ENCODE measurements at places on chromosomes 2 and 18.

DNA sequence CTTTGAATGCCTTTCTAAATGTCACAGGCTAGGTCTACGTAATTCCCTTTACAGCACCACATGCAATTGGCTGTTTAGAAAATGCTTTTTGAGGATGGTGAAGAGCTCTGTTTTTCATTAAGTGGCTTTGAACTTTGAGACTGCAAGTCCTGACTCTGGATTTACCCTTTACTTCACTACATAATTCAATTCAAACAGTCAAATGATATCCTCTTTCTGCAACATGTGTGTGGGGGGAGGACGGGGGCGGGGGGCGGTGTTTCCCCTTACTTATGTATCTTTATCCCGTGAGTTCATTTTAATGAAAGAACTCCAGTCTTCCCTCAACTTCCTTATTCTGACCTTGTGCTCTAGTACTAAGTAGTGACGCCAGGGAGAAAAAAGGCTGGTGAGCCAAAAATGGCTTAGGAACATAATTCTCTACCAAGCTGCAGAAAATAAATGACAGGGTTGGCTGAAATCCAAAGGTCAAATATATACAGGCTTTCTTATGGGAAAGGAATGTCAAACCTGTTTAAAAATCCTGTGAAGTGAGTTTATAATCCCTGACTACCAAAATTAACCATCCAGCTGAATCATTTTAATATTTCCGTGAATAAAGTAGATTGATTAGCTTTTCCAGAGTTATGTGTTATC, 119.6 kb downstream of the SLC8A1 start:
- no peak for DNase-seq

DNA sequence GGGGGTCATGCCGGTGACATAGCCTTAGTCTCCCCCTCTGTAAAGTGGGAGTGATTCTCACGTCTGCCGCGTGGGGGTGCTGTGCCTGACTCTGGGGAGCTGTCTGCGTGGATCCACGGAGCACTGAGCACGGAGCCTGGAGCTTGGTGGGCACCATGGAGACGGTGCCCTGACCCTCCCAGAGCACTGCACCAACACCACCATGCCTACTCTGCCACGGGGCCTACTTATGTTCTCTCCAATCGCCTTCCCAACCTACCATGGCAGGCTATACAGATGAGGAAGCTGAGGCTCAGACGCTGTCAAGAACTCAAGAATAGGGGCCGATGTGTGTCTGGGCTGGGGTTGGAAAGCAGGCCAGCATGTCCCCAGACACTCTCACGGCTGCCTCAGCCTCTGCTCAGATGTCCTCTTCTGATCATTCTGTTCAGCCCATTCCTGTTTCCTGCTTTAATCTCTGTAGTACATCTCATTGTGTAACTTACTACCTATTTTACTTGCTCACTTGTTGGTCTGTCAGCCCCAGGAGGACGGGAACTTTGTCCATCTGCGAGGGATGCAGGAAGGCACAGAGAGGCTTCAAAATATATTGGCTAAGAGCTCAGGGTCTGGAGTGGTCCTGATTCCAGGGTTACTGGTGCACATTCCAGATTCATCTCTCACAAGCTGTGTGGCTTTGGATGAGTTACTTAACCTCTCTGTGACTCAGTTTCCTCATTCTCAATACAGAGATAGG, 168.1 kb upstream of the HS6ST1 start:
- no peak for DNase-seq

GRCh38 chr18:13256444-13257305, 38.1 kb downstream of the LDLRAD4 start:
- DNase-seq = no peak

DNA sequence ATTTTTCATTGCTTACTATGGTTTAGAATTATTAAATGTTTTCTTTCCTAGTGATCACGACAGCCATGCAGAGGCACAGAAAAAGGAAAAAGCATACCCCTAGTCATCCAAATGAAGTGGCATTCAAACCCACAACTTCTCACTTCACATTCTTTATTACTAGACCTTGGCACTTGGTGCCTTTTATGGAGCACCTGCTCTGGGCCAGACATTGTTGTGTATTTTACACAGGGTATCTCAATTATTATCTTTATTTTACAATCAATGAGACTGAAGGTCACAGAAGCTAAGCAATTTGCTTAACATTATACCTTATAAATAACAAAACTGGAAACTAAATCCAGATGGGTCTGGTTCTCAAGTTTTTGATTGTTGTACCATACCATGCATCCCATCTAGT, 235.3 kb downstream of the LRATD1 start:
- no peak for DNase-seq

- no peak for DNase-seq
These were observed 34.4 kb downstream of the MAP2 start for GRCh38 chr2:209458008-209458979.

GRCh38 chr2:20595439-20596192, 55.3 kb downstream of the HS1BP3 start:
- no peak for DNase-seq

- no peak for DNase-seq
These were observed 48.0 kb upstream of the MGAT4A start for GRCh38 chr2:98778741-98779483.

GRCh38 chr2:174788291-174788929, 24.1 kb upstream of the CHRNA1 start:
- DNase-seq = no peak

- DNase-seq = no peak
These were observed 49.5 kb downstream of the ANTXR1 start for GRCh38 chr2:69062307-69062962.

DNA sequence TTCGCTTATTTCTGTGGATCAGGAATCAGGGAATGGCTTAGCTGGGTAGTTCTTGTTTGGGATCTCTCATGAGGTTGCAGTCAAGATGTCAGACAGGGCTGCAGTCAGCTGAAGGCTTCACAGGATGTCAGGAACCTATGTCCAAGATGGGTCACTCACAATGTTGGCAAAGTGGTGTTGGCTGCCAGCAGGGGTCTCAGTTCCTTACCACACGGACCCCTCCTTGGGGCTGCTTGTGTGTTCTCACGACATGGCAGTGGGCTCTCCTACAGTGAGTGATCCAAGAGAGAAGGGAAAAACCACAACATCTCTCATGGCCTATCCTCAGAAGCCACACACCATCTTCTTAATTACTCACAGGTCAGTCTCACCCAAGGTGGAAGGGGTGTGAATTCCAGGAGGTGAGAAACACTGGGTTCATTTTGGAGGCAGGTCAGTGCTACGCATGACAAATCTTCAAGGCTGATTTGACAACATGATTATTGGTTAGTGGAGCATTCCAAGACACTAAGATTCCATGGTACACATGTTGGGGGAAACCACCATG, 1.3 kb upstream of the ANTXR1 start:
- no peak for DNase-seq

DNA sequence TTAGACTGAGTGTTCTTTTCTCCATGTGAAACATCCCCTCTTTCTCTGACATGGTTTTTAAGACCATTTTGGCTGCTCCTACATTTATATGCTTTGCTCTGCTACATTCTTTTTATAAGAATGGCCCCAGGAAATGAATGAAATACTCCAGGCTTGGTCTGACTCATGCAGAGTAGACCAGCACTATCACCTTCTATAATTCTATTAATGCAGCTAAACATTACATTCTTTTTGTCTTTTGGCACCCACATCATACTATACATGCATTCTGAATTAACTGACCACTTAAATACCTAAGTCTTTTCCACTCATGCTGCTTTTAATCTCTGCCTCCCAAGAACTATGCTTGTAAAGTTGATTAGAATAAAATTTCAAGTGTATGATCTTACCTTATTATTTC, 94.1 kb downstream of the AAK1 start:
- no peak for DNase-seq

DNA sequence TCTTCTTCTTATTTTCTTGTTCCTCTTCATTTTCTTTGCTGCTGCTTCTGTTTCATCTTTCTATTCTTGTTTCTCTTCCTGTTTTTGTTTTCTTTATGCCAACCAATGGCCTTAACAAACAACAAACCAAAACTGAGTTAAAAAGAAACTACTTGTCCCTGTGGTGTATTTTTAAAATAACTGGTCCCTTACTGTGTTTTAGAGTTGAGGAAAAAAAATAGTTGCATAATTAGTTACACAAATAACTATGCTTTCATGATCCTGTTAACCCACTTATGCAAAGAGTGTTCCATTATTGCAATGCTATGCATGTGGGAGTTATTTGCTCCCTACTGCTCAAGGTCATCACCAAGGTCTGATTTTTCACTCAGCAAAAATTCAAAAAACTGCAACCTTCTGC, 39.5 kb upstream of the IMP4 start:
- DNase-seq = no peak

- no peak for DNase-seq
These were observed 36.9 kb upstream of the NT5C1B start for GRCh38 chr2:18626256-18626668.

GRCh38 chr18:11175266-11175979, 26.1 kb upstream of the PIEZO2 start:
- no peak for DNase-seq

- no peak for DNase-seq
These were observed 91.0 kb downstream of the EPB41L5 start for GRCh38 chr2:120103723-120104467.

DNA sequence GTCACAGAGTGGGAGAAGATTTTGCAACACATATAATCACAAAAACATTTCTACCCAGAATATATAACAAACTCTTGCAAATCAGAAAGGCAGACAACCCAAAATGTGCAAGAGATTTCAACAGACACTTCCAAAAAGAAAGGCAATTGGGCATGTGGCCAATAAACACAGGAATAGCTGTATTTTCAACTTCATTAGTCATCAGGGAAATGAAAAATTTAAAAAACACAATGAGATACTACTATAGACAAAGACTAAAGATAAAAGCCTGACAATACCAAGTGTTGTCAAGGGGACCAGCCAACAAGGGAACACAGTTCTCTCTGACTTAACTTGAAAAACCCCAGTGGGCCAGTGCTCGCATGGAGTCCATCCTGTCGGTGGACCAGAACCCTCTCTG, 40.5 kb downstream of the MTHFD2 start:
- no peak for DNase-seq

- no peak for DNase-seq
These were observed 111.1 kb upstream of the B3GNT2 start for GRCh38 chr2:62084801-62085200.

- no peak for DNase-seq
These were observed 114.3 kb upstream of the MGAT5 start for GRCh38 chr2:134139611-134140010.

GRCh38 chr2:8003462-8004075, 678.3 kb upstream of the ID2 start:
- DNase-seq = no peak

GRCh38 chr2:10678225-10678624, 11.6 kb downstream of the NOL10 start:
- DNase-seq = no peak

DNA sequence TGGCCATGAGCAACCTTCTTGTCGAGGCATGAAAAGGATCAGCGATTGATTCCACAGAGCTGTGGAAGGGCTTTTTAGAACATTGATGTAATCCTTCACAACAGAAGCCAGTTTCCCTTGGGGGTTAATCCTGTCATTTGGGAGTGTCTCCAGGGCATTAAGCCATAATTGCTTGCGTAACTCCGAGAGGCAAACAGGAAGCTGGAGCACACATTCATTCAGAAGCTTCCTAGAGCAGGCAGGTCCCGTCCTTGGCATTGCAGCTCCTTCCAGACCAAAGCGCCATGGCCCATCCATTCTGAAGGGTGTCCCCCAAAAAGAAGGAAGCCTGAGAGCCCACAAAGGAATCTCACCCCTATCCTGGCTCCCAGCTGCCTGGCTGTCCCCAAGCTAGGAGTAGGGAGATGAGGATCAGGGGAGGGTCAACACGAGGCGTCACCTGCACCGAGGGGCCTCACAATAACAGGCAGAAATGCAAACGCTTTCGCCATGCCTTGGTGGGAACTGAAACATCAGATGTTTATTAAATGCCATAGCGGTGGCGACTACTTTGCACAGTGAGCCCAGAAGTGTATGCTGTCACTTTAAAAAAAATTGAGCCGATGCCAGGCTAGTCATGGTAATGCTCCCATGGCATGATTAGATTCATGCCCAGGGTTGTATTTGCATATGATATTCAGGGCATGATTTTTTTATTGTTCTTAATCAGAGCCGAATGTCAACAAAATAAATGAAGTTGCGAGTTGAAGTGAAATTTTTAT, 339.4 kb downstream of the BCL11A start:
- no peak for DNase-seq

- no peak for DNase-seq
These were observed 116.6 kb downstream of the MTX2 start for GRCh38 chr2:176385838-176386237.

DNA sequence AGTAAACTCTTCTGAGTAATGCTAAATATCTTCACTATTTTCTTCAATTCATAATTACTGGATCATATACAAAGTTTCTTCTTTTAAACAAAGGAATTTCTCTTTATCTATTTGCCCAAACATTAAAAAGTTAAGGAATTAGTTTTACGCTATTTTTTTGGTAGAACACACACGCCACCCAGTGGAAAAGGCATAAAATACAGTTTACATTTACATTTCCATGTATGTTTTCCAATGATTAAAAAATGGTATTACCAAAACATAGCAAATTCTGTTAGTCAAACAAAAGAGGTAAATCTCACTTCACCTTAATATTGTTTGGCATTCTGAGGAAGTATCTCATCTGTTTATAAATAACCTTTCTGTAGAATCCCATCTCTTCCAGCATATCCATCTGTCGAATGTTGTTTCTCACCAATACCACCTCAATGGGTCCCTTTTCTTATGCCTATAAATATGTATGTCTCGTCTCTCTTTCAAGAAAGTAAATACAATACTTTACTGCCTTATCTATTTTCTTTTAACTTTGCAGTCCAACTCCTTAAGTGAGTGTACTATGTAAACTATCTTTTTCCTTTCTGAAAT, 7.2 kb downstream of the BOLL start:
- no peak for DNase-seq

DNA sequence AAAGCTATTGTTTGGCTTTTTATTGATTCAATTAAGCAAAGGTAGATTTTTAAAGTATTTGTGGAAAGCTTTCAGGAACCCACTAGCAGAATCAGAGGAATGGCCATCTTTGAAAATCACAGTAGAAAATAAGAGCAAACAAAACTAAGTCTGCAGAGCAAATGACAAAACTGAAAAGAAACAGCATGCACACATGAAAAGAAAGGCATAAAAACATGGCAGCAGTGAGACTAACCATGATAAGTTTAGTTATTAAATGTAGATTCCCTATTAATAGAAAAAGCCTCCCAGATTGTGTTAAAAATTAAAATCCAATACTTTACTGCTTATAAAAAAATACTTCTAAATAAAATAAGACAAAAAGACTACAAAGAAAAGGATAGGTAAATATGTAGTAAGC, 9.1 kb upstream of the TLK1 start:
- no peak for DNase-seq

DNA sequence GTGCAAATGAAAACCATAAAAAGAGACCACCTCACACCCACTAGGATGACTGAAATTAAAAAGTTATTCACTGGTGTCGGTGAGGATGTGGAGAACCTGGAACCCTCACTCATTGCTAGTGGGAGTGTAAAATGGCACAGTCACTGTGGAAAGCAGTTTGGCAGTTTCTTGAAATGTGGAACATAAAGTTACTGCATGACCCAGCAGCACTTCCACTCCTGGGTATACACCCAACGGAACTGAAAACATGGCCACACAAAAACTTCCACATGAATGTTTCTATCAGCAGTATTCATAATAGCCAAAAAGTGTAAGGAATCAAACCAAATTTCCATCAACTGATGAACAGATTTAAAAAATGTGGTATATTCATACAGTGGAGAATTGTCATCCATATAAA, 65.1 kb upstream of the SLC66A3 start:
- DNase-seq = no peak
